NCI-H69 (cell line): ENCODE measurements at places on chromosomes 3 and 15.

GRCh38 chr15:31852933-31853799 lies 177.1 kb upstream of the CHRNA7 start:
- no peak for DNase-seq

GRCh38 chr3:105963161-105963560 lies 94.3 kb upstream of the CBLB start:
- no peak for DNase-seq

GRCh38 chr15:93658026-93658816 lies 569.2 kb upstream of the RGMA start:
- no peak for DNase-seq

DNA sequence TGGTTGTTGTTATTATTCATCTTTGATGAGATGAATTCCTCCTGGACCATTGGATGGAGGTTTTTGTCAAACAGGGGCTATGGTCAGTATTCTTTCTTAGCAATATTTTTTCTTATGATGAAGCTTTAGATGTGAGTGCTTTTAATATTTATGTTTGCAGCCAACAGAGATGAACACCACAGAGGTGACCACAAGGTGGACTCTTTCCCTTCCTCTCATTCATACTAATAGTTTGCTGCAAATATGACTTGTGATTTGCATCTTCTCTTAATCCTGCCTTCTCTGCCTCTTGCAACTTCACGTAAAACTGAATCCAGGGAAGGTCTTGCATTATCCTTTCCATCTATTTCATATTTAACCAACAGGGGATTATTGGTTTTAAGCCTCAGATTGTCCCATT lies 473.1 kb upstream of the UBE2E2 start:
- no peak for DNase-seq

GRCh38 chr3:27657404-27657803 lies 64.7 kb downstream of the EOMES start:
- no peak for DNase-seq

DNA sequence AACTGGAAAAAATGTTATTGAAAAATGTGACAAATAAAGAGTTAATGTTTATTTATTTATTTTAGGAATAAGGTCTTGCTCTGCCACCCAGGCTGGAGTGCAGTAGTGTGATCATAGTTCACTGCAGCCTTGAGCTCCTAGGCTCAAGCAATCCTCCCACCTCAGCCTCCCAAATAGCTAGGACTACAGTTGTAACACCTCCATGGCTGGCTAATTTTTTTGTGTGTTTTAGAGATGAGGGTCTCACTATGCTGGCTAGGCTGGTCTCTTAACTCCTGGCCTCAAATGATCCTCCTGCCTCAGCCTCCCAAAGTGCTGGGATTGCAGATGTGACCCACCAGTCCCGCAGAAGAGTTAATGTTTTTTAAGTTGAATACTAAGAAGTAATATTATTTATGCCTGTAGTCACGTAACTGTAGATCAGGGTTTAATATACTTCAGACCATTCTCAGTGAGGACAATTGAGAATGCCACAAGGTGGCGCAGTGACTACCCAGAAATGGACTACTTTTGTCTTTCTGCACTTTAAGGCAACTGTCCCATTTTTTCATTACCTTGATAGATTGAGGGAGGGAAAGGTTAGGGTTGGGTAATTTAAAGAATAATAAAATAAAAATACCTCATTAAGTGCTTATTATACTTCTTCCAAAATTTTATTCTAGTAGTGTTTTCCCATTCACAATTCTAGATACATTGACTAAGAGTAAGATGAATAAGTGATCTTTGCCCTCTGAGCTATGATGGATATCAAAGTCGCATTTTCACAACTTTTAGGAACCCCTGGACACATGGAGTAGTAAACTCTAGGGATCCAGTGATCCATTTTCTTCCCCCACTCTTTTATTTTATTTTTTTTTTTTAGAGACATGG lies 6.0 kb downstream of the MUC13 start:
- peak; percentile 58 for DNase-seq

- no peak for DNase-seq
These were observed 81.3 kb downstream of the APBA2 start for GRCh38 chr15:28967066-28967465.

DNA sequence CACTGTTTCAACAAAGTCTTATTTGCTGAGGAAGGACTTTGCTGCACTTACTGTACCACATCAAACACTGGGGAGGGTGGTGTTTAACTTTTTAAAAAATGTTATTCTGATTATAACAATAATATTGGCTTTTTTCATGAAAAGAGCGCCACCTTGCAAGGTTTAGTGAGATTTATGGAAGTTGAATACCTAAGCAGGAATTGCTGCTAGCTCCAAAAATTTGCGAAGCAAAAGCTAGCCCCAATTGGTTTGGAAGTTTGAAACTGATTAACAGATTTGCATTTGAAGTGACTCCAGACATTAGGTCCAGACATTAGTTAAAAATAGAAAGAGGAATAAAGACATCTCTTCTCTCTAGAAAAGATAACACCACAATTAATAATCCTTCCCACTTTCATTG lies 6.7 kb downstream of the ZIC1 start:
- DNase-seq, result no peak

GRCh38 chr3:146416366-146416765 lies 53.0 kb downstream of the PLSCR2 start:
- no peak for DNase-seq

GRCh38 chr3:149783576-149783975 lies 8.8 kb downstream of the ANKUB1 start:
- no peak for DNase-seq

DNA sequence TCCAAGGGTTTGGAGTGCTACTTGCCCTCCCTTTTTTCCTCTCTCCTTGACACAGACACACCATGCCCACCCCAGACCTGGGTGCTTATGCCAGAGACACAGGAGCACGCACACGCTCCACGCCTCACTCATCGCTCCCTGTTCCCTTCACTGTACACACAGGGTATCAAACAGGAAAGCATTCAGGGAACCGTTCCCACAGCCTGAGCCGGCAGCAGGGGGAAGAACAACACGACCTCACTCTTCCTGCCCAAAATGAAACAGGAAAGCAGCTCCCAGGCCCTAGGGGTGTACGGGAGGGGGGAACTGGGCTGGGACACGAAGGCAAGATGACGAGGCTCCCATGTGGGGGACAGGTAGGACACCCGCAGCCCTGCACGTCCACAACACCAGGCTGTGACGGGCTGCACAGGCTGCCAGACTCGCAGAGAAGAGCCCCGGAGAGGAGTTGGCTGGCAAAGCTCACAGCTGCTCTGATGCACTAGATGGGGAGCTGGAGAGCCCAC lies 11.2 kb downstream of the DLL4 start:
- DNase-seq, result no peak

DNA sequence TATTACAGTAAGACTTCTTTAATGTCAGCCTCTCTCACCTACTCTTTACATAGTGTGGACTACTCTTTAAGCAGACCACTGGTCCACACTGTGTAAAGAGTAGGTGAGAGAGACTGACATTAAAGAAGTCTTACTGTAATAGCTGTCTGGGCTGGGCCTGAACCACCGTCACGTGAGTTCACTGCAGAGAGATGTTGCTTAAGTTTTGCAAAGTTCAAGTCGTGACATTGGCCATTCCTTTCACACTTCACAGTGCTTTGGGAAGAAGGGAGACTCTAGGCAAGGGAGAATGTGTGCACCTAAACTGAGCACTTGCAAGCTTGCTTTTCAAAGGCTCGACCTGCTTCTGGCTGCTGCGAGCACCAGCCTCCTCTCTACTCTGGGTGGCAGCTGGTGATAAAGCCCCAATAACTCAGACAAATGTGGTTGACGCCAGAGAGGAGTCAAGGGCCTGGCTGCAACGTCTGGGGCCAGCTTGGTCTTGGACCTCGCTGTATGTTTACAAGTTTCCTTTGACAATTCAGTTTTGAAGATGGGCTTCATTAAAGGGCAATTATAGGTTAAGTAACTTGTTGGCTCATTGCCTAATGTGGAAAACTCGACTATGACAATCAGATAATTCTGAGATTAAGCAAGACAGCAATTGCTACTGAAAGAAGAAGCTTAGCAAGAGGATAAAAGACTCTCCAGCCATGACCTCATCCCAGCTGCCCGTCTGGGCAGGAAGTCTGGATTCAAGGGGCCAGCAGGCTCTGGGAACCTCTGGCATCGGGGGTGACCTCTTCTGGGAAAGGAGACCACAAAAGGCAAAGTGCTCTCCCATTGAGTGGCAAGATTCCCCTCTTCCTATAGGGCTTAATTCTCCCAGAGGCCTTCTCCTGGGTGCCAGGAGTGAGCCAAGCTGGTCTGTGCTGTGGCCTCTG lies 242.1 kb upstream of the TLE3 start:
- DNase-seq, result peak; percentile 85

DNA sequence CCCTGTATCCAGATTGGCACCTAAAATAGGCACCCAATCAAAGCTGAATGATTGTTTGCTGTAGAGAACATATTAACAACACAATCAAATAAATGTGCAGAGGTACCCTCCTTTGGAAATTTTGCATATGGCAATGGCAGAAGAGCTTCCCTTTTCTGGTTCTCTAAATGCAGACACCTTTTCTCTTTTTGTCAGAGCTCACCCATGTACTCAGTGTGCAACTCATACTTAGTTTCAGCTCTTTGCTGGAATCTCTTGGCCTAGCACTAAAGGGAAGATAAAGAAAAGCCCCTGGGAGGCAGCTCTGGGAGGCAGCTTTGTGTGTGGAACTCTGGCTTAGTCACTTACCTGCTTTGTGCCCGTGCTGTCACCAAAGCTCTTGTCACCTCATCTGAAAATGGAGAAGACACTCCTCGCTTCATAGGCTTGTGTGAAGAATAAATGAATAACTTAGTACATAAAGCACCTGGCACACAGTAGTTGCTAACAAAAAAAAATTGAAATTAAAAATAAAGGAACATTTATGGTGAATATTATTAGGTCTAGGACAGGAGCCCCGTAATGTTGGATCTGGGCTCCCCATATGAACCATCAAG lies 28.8 kb downstream of the ST6GAL1 start:
- DNase-seq, result no peak

DNA sequence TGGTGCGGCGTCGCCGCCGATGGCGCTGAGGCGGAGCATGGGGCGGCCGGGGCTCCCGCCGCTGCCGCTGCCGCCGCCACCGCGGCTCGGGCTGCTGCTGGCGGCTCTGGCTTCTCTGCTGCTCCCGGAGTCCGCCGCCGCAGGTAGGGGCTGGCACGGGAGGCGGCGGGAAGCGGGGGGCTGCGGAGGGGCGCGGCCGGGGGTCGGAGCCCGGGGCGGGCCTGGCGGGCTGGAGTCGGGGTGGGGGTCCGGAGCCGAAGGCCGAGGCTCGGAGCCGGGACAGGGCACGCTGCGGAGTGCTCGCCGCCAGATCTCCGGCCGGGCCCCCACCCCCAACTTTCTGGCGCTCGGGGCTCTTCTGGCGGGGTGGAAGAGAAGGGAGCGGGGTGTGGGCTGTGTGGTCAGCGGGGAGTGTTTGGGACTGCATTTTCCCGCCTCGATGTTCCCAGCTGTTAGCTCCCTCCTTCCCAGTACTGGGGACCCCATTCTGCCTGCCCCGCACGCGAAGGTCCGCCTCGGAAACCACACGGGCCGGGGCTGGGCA lies 299 bp downstream of the TYRO3 start:
- DNase-seq, result no peak

DNA sequence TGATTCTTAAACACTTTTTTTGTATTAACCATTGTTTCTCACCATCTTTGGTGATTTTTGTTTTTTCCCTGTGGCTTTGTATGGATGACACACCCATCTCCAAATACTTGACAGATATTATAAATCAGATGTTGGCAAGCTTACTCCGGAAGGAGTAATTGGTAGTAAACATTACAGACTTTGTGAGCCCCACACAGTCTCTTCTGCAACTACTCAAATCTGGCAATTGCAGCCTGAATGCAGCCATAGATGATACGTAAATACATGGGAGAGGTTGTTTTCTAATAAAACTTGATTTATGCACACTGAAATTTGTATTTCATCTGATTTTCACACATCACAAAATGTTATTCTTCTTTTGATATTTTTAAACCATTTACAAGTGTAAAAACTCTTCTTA lies 331.5 kb downstream of the ARPP21 start:
- DNase-seq, result no peak

DNA sequence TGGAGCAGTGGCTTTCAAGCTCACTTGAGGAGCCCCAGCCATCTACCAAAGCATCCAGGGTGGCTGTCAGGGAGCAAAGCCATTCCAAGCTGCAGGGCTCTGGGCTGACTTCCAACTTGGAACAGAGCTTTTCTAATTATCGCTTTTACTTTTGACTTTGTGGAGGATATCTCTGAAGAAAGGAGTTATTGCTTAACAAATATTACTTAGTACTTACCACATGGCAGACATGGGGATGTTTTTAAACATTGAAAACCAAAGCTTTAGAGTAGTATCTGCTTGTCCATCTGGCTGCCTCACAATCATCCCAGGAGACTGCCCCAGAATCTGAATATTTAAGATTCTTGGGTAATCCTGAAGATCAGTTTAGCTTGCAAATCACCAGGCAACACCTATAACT lies 8.9 kb downstream of the TAGLN3 start:
- peak; percentile 61 for DNase-seq

- DNase-seq, result no peak
These were observed 687.1 kb downstream of the IGSF11 start for GRCh38 chr3:118347396-118348168.

DNA sequence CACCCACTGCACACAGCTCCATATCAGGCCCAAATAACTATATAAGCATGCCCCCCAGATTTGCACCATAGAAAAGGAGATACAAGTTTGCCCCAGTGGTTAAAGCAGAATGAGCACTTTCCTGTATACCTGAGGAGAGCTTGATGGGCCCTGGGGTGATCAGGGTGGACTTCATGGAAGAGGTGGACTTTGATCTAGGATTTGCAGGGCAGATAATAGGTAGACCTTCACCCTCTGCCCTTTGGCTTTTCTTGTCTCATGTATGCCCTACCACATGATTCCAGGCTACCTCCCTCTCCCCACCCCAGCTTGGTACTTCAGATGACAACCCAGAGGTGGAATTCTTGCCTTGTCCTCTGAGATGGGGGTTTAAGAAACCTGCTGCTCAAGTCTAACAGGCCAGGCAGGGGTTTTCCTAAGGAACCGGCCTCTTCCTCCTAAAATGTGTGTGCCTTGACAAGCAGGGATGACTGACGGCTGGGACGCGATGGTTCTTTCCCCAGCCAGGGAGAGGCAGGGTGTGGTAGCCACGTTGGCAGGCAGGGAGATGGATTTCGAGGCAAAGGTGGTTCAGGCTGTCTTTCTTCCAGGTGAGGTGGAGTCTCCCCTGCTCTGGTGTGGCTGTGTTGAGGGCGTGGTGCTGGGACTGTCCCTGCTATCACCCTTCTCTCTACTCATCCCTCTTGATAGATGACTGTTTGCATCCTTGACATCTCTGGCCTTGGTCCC lies 6.6 kb upstream of the RHCG start:
- DNase-seq, result no peak

GRCh38 chr15:72421484-72421883 lies 23.4 kb downstream of the TMEM202 start:
- DNase-seq, result no peak

DNA sequence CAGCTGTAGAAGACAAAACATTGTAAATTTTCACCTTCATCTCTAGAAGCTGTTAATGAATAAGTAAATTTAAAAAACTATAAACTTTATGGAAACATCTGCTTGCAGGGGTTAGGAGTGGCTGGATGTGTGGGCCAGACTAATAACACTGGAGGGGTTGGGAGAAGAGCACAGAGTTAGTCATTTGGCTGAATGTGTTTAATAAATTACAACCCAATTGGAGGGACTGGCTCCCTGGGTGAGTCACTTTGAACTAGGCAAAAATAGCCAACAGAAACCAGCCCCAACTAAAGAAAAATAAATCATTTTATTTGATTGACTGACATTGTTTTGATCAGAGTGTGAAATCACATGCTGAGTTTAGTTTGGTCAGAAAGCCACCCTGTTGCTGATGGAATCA lies 21.8 kb downstream of the DGKG start:
- DNase-seq, result no peak
